ENCODE measurements at places on chromosomes 5 and 9. TPM values are rescaled to one million over a fixed set of nuclear protein-coding genes. Genes with fewer than 3 reads are reported as not detected.

PIP5K1B gene
- total RNA-seq: 50.1 TPM

UCK1 gene
- total RNA-seq: 23.3 TPM

ADGRD2 gene
- total RNA-seq: not detected

DBH gene
- not detected for total RNA-seq

C5 gene
- 2.4 TPM for total RNA-seq

FBXL7 gene
- 19.8 TPM for total RNA-seq

Data from left cardiac atrium (tissue), 4 donors.